ENCODE measurements at places on chromosomes 1 and 21.

GRCh38 chr1:156866249-156866909, 5.7 kb downstream of the NTRK1 start:
- DNase-seq = no peak

DNA sequence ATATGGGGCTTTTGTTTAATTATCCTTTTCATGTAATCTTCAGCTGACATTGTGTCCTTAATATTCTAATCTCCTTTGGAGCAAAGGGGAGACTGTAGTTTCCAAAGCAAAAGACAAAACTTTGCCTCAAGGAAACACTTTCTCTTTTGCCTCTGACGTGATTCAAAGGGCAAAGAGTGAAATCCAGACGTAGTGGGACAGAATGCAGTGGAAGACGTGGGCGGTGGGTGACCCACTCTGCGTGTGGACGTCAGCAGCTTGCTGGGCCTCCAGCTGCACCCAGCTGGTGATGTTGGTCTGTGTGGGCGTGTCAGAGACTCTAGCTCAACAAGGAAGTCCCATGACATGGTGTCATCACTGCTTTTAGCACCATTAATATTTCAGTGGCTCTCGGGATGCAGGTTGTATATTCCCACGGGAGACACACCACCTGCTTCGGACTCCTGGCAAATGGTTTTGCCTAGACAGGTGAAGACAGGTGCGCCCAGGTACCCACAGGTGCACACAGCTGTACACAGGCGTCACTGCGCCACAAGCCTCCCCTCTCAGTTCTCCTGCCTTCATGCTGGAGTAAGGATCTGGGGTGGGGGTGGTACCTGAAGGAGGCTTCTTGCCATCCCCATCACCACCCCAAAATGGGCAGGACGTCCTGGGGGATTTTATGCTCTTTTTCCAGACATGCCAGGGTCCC, 292.1 kb upstream of the VAMP3 start:
- no peak for DNase-seq

- no peak for DNase-seq
Observed at GRCh38 chr1:175792136-175792535, 48.7 kb upstream of the TNR start.

- no peak for DNase-seq
Observed at GRCh38 chr1:197917805-197918651, 856 bp downstream of the LHX9 start.

GRCh38 chr1:9558271-9558945, 19.1 kb downstream of the SLC25A33 start:
- DNase-seq = no peak

DNA sequence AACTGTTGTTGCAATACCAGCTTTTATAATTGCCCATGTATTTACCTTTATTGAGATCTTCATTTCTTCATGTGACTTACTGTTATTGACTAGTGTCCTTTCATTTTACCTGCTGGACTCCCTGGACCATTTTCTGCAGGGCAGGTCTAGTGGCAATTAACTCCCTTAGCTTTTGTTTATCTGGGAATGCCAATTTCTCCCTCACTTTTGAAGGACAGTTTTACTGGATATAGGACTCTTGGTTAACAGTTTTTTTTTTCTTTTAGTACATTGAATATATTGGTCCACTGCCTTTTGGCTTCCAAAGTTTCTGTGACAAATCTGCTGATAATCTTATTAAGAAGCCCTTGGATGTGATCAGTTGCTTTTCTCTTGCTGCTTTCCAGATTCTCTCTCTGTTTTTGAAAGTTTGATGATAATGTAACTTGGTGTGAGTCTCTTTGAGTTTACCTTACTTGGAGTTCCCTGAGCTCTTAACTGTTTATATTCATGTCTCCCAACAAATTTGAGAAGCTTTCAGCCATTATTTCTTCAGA, 56.9 kb downstream of the COL18A1 start:
- no peak for DNase-seq

- DNase-seq = no peak
Observed at GRCh38 chr1:109184687-109185086, 29.0 kb upstream of the SARS1 start.

DNA sequence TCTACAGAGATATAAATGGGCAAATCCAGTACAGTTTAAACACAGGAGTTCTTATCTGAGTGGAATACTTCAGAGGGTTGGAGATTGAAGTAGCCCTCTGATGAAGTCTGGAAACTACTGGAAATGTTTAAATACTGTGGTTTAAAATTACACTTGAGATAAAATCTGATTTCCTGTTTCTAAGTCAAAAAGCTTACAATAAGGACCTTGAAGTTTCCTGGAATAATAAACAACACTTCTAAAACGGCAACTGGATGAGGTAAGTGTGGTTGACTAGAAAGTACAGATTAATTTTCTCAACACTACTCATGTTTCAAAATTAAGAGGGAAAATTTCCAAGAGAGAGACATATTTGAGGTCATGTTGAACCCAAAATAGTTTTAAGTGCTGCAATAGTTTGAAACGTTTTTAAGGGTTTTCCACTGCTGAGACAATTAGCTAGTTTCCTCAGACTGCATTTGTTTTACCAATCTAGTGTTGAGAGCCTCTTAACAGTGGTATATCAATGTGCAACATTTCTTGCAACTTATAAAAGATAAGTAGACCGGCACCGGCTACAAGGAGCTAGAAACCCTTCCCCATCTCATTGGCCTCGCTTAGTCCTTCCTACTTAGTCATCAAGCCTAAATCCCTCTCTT, 27.4 kb downstream of the KCNA3 start:
- no peak for DNase-seq

DNA sequence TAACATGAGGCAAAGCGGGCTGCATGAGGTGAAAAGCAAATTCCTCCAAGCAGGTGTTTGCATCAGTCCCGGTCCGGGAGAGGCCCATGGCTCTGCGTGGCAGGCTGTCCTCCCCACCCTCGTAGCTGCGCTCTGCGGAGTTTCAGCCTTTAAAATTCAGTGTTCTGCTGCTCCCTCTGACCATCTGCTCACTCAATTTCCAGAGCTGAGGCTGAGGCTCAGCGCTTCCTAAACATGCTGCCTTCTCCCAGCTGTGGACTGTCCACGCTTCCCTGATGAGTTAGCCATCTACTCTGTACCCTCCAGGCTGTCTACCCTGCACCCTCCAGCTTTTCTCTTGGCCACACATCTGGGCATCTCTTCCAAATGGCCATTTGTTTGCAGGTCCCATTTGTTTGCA, 87.7 kb downstream of the KCNJ6 start:
- DNase-seq = no peak

GRCh38 chr21:42703965-42704364, 50.5 kb downstream of the PDE9A start:
- DNase-seq = no peak

GRCh38 chr1:109850827-109851226, 59.8 kb upstream of the CSF1 start:
- DNase-seq = no peak

- no peak for DNase-seq
Observed at GRCh38 chr1:151243683-151244216, 10.8 kb upstream of the PSMD4 start.

GRCh38 chr1:114272593-114272992, 118.9 kb upstream of the SYT6 start:
- DNase-seq = no peak

- DNase-seq = no peak
Observed at GRCh38 chr1:6011946-6012258, 19.7 kb upstream of the NPHP4 start.

DNA sequence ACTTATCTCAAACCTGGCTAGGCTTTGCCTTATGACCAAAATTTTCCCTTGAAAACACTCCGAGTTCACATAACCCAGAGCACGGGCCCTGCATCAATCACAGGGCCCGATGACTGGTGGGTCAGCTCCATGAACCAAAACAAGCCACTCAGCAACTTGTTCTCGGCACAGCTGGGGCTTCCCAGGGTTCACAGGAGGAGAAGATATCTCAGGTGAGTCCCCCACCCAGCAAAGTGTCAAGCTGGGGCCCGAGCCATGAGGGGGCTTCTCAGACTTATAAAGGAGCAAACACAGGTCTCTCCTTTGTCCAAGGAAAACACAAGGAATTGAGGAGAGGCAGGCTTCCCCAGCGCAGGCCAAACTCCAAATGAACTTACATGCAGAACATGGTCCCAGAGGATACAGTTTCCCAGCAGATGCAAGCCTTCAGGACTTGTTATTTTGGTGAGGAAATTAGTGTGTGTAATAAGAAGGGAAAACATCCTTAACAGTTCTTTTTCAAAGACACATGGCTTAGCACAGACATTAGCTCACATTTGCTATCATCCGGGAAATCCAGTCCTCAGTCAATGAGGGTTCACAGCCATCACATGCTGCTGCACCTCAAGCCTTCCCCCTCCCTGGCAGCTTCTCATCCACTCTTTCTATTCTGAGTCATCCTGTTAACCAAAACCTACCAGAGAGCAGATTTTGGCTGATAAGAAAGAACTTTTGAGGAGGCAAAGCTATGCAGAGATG, 98.1 kb upstream of the NFIA start:
- no peak for DNase-seq

GRCh38 chr1:47175227-47175934, 14.5 kb downstream of the PDZK1IP1 start:
- peak; percentile 39 for DNase-seq

- DNase-seq = no peak
Observed at GRCh38 chr1:15808955-15809354, 1.5 kb upstream of the UQCRHL start.

- DNase-seq = peak; percentile 8
Observed at GRCh38 chr1:41955461-41956159, 36.9 kb upstream of the HIVEP3 start.

DNA sequence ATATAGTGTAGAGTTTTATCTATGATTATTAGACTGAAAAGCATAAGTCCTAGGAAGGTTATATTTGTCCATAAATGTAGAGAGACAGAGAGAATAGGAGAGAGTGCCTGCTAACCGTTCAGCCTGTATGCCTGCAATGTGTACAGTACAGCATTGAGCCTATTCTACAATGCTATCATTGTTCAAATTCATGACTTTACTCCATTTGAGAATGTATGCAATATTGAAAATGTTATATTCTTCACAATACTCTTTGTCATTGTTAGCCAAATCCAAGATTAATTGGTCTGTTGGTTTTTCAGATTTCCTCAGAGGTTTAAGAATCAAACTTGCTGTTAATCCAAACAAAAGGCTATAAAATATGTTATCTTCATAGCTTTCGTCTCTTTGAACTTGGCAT, 585.2 kb upstream of the B3GALT2 start:
- DNase-seq = no peak

DNA sequence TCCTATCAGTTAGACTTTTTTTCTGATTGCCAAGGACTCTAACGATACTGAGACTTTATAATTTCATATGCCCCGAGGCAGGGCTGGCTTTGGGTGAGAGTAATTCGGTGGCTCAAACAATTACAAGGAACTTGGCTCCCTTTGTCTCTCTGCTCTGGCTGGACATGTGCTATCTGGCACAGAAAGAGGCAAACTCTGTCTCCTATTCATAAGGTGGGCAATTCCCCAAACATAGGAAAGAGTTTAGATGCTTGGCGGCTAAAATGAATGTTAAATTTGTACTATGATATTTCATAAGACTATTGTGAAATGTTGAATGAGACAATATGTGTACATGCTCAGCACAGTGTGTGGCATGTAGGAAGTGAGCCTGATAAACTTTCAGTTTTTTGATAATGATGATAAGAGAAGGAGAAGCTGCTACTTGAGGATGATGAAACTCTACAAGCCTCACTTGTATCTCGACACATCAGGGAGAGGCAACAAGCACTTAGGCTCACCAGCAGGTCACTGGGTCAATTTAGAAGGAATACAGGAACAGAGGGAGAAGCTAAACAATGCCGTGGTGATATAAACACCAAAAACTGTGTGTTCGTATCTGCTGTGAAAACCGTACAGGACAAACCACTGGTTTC, 12.6 kb upstream of the NTPCR start:
- no peak for DNase-seq

DNA sequence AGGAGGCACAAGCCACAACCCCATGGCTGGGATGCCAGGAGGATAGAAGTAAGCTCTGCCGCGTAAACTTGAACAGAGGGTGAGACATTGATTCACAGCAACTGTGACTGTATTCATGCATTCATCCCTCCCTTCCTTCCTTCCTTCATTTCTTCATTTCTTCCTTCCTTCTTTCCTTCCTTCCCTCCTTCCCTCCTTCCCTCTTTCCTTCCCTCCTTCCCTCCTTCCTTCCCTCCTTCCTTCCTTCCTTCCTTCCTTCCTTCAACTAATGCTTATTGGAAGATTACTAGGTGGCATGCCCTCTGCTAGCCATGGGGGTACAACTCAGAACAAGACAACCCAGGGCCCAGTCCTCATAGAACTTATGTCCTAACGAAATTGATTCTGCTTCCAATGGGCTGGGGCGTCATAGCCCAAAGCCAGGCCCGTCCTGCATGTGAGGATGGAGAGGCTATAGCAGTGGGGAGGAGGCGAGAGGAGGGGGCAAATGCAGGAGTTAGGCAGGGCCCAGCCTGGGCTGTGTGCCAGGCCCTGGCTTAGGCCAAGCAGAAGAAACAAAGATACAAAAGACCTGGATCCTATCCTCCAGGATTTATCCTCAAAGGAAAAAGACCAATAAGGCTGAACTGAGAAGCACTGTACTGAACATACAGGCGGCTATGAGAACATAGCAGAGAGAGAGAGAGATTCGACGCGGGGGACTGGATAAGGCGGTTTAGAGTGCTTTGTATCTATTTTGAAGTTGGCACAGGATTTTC, 24.4 kb upstream of the PAXBP1 start:
- DNase-seq = no peak

DNA sequence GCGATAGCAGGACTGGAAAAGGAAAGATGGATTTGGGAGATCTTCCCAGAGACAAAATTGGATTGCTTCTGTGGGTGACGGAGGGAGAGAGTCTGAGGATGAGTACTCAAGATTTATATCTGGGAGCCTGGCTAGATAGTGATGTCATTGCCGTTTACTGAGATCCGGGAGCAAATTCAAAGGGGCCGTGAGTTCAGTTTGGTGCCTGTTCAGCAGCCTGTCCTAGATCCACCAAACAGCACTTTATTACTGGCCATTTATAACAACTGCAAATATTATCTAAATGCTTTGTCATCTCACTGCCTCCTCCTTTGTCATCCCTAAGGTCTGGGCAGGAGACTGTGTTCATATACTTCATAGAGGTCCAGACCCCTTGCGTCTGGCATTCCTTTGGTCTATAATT, 29.2 kb downstream of the MAPKAPK2 start:
- DNase-seq = no peak

DNA sequence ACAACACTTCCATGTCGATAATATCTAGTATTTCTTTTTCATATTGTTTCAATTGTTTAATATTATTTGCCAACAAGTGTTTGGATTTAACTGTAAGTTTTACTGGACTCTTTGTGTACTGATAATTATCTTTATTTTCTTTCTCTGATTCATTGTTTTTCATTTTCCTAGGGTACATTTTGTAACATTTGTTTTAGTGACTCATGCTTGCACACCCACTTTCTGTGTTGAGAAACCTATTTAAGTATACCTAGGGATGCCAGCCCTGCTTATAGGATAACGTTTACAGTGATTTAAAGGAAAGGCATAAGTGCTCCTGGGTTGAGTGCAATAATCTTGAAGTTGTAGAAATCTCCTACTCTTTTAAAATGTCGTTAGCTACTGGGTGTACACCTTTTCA, 1386.0 kb upstream of the ADGRL4 start:
- DNase-seq = no peak

All from CD4-positive, alpha-beta T cell treated with Interferon alpha-2 for 1 hour (primary cell).